ENCODE measurements at places on chromosomes 2 and 18. TPM values are rescaled to one million over a fixed set of nuclear protein-coding genes. Genes with fewer than 3 reads are reported as not detected.

DNA sequence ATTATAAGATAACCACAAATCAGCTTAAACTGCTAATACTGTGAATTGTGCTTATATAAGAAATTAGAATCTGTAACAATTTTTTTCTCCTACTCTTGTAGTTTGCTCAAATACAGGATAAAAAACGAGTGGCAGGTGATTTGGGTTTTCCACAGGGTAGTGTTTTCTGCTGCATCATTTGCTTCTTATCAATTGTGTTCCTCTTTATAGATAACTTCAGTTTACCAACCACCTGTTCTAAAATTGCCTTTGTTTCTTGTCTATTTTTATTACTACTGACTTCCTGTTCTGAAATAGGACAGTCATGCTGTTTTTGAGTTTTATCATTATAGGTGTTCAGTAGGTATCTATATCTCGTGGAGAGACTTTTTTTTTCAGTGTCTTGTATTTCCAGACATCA lies 56.9 kb downstream of the MFSD6 start:
- H3K4me3 ChIP-seq: no peak overlapping the region
- H3K36me3 ChIP-seq: no peaks in the 10 kb centered on the region
- H3K27me3 ChIP-seq: no peaks in the 10 kb centered on the region

The MLPH gene
- 22.5 TPM for total RNA-seq

DNA sequence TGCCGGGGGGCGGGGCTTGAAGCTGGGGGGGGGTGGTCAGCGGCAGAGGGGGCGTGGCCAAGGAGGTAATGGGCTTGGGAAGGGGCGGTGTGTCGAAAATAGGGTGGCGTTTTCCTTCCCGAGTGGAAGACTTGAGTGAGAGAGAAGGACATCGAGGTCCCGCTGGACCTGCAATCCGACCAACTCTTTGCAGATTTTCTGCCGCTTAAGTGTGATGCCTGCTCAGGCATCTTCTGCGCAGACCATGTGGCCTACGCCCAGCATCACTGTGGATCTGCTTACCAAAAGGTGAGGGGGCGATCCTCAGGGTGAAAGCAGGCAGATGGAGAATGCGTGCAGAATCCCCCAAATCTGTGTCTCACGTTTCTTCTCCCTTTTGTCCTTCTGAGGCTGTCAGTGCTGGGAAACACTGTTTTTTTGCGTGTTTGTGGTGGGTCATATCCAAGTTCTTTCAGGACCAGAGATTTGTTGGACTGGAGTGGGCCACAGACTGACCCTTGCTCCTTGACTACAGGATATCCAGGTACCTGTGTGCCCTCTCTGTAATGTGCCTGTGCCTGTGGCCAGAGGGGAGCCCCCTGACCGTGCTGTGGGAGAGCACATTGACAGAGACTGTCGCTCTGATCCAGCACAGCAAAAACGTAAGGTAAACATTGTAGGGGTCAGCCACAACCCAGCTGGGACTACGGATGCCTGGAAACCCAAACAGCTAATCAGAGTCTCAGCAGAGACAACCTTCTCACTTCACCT lies 727 bp downstream of the ZFAND2B start:
- H3K27me3 ChIP-seq: no peaks in the 10 kb centered on the region
- H3K27ac ChIP-seq: peak overlapping the region; percentile 57
- H3K4me3 ChIP-seq: peak overlapping the region; percentile 89
- no peak for DNase-seq

DNA sequence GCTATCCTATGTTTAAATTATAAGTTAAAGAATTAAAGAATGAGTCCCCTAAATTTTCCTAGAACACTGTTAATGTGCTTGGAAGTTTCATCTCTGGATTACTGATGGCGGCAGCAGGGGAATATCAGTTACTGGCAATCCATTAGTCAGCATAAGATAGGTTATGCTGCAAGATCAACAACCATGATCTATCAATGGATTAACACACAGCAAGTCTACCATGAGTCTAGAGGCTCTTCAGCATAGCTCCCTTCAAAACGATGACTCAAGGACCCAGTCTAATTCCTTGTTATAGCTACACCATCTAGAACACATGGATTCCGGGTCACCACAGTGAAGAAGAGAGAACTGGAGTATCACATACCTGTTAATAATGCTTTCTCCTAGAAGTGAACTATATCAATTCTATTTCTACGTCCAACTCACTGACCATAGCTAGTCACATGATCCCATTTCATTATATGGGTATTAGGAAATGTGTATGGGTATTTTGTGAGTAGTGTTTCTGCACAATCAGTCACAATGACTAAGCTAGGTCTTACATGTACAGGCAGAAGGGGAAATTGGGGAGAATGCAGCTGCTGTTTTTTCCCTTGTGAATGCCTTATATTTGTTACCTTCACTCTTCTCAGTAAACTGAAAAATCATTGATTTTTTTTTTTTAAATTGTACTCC lies 108.3 kb upstream of the MAPRE2 start:
- H3K36me3 ChIP-seq: no peaks in the 10 kb centered on the region
- no peaks in the 10 kb centered on the region for H3K27me3 ChIP-seq
- H3K27ac ChIP-seq: no peak overlapping the region

DNA sequence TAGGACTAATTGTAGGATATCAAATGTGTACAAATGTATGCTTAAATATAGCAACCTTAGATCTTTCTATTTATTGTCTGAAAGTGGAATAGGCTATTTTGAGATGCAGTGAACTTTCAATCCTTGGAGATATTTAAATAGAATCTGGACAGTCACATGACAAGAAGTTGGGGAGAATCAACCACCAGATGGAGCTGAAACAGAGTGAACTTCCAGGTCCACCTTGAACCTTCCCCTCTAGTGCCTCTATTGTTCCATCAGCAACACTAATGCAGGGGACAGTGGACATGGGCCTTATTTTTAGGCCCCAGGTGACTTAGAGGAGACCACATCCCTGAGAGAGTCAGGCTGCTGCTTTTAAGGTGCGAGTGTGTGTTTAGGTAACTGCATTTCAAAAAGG lies 37.0 kb upstream of the CRIM1 start:
- H3K4me3 ChIP-seq: no peak overlapping the region
- H3K4me1 ChIP-seq: no peaks in the 10 kb centered on the region
- H3K27me3 ChIP-seq: peaks cover 22% of the 10 kb centered on the region
- no peak overlapping the region for H3K27ac ChIP-seq

The MRO gene
- total RNA-seq: not detected

GRCh38 chr18:77711096-77711495 lies 461.4 kb downstream of the GALR1 start:
- H3K36me3 ChIP-seq: no peaks in the 10 kb centered on the region
- no peak overlapping the region for H3K4me3 ChIP-seq
- no peak for DNase-seq
- H3K27ac ChIP-seq: no peak overlapping the region
- H3K27me3 ChIP-seq: no peaks in the 10 kb centered on the region

DNA sequence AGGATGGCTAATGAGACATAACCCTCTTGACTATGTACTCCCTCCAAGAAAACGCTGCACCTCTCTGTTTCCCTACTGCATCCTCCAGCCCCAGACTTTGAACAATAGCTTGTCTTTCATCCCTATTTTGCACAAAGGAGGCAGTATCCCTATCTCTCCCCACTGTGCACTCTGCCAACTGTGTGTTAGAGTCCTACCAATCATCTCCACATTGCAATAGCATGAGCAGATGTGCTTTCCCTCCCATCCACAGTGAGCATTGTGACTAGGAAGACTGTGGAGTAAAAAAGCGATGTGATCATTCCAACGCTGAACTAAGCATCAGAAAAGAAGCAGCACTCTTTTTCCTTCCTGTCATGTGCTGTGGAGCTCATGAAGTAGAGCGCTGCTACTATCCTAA lies 206.3 kb upstream of the GULP1 start:
- no peak overlapping the region for H3K27ac ChIP-seq
- no peak overlapping the region for H3K4me3 ChIP-seq
- no peaks in the 10 kb centered on the region for H3K4me1 ChIP-seq
- DNase-seq: no peak
- H3K36me3 ChIP-seq: no peaks in the 10 kb centered on the region

The PDE11A gene
- total RNA-seq: 0.05 TPM

DNA sequence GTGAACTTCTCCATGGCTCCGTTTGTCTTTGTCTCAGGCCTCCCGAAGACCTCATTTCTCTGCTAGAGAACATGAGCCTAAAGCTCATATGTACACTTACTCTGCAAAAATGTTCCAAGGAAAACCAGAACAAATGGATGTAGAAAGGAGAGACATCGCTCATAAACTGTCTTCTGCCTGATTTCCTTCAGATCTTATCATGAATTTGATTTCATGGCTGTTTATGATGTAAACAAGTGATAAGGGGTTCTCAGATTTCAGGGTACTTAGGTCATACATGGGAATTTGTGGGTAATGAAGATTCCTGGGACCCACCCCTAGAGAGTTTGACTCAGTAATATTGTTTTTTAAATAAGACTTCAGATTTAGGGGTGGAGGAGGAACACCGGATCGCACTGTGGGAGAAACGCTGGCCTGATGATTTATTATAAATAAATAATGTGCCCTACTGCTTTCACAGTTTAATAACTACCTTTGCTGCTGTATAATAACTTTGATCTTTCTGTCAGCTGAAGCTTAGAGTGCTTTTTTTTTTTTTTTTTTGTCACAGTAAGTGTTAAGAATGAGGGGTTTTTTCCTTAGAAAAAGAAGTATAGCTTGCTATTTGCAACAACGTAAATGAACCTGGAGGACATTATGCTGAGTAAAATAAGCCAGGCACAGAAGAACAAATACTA lies 14.9 kb downstream of the AOX1 start:
- no peaks in the 10 kb centered on the region for H3K27me3 ChIP-seq
- H3K4me1 ChIP-seq: peaks cover 5% of the 10 kb centered on the region
- H3K4me3 ChIP-seq: no peak overlapping the region
- no peaks in the 10 kb centered on the region for H3K36me3 ChIP-seq
- no peak overlapping the region for H3K27ac ChIP-seq

The PLB1 gene
- 0.64 TPM for total RNA-seq

GRCh38 chr2:73697606-73698005 lies 39.5 kb downstream of the TPRKB start:
- H3K4me1 ChIP-seq: no peaks in the 10 kb centered on the region
- peaks cover 8% of the 10 kb centered on the region for H3K27me3 ChIP-seq
- no peak overlapping the region for H3K4me3 ChIP-seq
- no peak for DNase-seq
- no peak overlapping the region for H3K27ac ChIP-seq
- no peaks in the 10 kb centered on the region for H3K36me3 ChIP-seq

- H3K4me3 ChIP-seq: no peak overlapping the region
- no peak for DNase-seq
- H3K36me3 ChIP-seq: no peaks in the 10 kb centered on the region
- no peaks in the 10 kb centered on the region for H3K4me1 ChIP-seq
- H3K27ac ChIP-seq: no peak overlapping the region
- peaks cover 4% of the 10 kb centered on the region for H3K27me3 ChIP-seq
Observed at GRCh38 chr18:28359176-28359575, 182.2 kb upstream of the CDH2 start.

GRCh38 chr2:191220671-191221070 lies 24.5 kb upstream of the MYO1B start:
- no peaks in the 10 kb centered on the region for H3K36me3 ChIP-seq
- H3K27me3 ChIP-seq: no peaks in the 10 kb centered on the region
- H3K27ac ChIP-seq: no peak overlapping the region
- DNase-seq: no peak
- H3K4me1 ChIP-seq: peaks cover 52% of the 10 kb centered on the region

The SERPINB13 gene
- total RNA-seq: not detected

The GATA6 gene
- 1.9 TPM for total RNA-seq

The CFAP210 gene
- total RNA-seq: 0.94 TPM

The ACMSD gene
- not detected for total RNA-seq

DNA sequence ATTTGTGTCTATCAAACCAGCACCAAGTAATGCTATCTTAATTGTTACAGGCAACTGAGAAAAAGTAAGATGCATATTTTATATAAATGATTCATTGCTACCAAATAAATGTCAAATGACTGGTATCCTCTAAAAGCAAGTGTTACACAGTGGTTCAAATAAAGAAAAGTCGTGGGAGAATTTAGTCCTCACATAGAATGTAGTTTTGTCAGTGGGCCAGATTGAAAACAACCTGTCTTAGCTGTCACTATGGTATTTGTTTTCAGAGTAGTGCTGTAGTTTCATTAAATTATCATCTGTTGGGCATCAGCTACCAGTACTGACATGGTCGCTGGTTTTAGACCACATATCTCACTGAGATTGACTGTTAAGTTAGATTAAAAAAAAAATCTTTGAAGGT lies 10.2 kb upstream of the EIF2AK3 start:
- H3K4me1 ChIP-seq: no peaks in the 10 kb centered on the region
- peaks cover 4% of the 10 kb centered on the region for H3K36me3 ChIP-seq
- no peak for DNase-seq
- no peak overlapping the region for H3K27ac ChIP-seq

The MAPK4 gene
- not detected for total RNA-seq

The CCDC68 gene
- not detected for total RNA-seq

- no peak overlapping the region for H3K27ac ChIP-seq
- H3K27me3 ChIP-seq: no peaks in the 10 kb centered on the region
- no peak overlapping the region for H3K4me3 ChIP-seq
- peak; percentile 84 for DNase-seq
- no peaks in the 10 kb centered on the region for H3K36me3 ChIP-seq
- no peaks in the 10 kb centered on the region for H3K4me1 ChIP-seq
Observed at GRCh38 chr2:125479143-125479636, 1176.8 kb upstream of the GYPC start.

GRCh38 chr2:222813177-222813843 lies 47.5 kb upstream of the ACSL3 start:
- H3K27me3 ChIP-seq: no peaks in the 10 kb centered on the region
- peaks cover 6% of the 10 kb centered on the region for H3K4me1 ChIP-seq
- H3K36me3 ChIP-seq: no peaks in the 10 kb centered on the region
- H3K27ac ChIP-seq: no peak overlapping the region

DNA sequence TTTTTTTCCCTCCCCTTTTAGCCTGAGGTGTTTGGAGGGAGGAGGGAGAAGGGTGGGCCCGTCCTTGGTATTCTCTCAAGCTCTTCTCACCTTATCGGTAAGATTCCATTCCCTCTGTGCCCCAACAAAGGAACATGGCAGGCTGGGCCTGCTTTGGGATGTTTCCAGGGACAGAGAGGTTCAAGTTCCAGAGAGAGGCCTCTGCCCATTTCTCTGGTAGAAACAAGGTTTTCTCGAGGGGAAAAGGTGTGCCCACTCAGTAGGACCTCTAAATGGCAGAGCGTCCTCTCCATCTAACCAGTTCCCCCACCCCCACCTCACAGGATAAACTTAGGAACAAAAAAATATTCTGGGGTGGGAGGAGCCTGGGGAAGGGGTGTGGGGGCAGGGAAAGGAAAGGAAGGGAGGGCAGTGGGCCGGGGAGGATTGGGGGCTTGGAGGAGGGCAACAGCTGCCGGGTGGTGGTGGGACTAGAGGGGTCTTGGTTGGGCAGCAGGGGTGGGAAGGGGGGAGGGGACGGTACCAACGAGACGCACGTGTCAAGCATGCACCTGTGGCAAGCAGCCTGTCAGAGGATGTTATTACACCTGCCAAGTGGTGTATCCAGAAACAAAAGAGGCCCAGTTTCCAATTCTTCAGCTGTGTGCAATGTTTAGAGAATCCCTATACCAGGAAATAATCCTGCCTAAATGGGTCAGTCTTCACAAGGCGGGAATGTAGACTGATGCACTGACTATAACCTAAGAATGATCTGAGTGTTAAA lies 2.1 kb downstream of the PCBP1 start:
- H3K36me3 ChIP-seq: peaks cover 20% of the 10 kb centered on the region
- H3K27ac ChIP-seq: peak overlapping the region; percentile 100
- H3K27me3 ChIP-seq: no peaks in the 10 kb centered on the region
- H3K4me3 ChIP-seq: peak overlapping the region; percentile 97
- DNase-seq: no peak
